Spinal cord (tissue), 10 donors: ENCODE measurements at places on chromosomes 7 and 10. TPM values are rescaled to one million over a fixed set of nuclear protein-coding genes. Genes with fewer than 3 reads are reported as not detected.

Gene CNPY1
- polyA plus RNA-seq = not detected

Gene GNGT1
- not detected for polyA plus RNA-seq

Gene AMPH
- 116 TPM for polyA plus RNA-seq

Gene CACUL1
- 23.2 TPM for polyA plus RNA-seq

Gene TRIM73
- 5.1 TPM for polyA plus RNA-seq

Gene CYP2C8
- 6.1 TPM for polyA plus RNA-seq

Gene SNCG
- polyA plus RNA-seq = 541 TPM

Gene CLCN1
- polyA plus RNA-seq = 0.06 TPM

Gene SPDYE1
- polyA plus RNA-seq = 4.1 TPM

Gene STEAP4
- 0.22 TPM for polyA plus RNA-seq
